ENCODE measurements at places on chromosomes 1 and 21.

DNA sequence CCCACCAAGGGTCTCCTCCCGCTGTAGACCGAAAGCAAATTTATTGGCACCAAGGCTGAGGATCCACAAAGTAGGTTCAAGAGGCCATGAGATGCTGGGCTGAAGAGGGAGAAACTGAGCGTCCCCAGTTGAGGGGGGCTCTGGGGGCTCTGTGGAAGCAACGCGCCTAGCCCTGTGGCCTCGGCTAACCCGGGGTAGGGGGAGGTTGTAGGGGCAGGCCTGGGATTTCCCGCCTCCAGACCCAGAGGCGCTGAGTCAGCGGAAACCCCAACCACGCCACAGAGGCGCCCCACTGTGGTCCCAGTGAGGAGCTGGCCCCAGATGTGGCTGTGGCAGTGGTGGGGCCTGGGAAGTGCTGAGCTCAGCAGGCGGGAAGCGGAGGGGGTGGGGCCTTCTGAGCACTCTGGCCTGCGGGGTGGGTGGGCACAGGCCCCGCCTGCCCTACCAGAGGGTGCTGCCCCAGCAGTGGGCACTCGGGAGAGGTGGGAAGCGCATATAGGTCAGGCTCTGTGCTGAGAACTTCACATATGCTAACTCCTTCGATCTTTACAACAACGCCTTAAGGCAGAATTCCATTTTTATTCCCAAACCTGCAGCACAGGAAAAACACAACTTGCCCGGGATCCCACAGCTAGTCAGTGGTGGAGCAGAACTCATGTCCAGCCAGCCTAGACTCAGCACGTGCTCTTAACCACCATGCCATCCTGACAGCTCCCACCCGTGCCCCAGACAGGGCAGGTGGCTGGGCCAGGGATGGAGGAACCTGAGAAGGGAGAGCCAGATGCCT lies 1.5 kb upstream of the COL16A1 start:
- peak; percentile 95 for DNase-seq

DNA sequence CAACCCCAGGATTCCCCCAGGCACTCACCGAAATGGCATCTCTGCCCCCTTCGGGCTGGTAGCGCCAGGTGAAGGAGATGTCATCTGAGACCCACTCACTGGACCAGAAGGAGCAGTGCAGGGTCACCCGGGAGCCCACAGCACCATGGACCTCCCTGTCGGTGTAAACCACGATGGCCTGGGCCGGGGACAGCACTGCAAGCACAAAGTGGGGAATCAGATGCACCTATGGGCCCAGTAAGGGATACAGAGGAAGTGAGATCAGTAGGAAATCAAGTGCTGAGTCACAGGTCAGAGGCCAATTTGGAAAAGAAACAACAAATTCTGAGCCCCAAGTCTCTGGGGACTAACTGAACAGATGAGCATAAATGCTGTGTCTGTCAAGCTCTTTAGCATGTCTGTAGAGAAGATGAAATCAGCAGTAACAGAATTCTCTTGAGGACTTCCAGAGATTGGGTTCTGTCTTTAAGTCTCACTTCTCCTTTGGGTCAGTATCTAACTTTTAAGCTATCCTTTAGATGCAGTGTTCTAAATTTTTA lies 2.5 kb downstream of the MPZ start:
- peak; percentile 51 for DNase-seq

DNA sequence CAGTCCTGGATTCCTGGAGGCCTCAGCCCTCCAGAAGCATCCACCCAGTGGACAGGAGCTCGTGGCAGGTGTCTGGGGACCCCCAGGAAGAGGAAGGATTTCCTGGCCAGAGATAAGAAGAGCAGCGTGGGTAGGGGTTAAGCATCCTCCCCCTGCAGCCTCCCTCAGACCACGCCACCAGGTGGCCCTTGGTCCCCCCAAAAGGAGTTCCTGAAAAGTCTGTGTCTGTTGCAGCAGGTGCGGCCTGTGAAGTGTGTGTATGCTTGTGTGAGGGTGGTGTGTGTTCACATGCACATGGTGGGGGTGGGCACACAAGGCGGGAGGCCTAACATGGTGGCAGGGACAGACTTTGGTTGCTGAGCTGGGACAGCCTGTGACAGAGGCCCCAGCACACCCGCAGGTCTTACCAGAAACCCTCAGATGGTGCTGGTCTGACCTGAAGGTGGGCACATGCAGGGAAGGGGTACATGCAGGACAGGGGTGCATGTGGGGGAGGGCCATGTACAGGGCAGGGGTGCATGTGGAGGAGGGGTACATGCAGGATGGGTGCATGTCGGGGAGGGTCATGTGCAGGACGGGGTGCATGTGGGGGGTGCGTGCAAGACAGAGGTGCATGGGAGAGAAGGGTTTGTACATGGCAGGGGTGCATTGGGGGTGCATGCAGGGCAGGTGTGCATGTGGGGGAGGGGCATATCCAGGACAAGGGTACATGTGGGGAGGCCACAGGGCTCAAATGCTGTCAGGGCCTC lies 18.2 kb upstream of the RUNX3 start:
- no peak for DNase-seq

DNA sequence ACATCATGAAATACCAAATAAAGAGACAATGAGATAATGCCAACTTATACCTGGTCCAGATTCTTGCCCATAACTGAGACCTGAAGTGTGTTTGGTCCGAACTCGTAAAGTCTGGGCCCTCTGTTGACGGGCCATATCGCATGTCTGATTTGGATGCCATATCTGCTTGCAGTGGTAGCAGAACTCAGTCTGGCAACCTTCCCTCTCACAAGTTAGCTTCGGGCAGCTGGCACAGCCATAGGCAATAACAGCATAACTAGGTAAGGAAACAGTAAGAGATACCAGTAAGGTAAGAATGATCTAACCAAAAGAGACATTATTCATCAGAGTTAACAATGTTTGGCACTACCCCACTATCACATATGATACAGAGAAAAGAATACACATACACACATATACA lies 15.1 kb downstream of the RNF19B start:
- DNase-seq, result no peak

DNA sequence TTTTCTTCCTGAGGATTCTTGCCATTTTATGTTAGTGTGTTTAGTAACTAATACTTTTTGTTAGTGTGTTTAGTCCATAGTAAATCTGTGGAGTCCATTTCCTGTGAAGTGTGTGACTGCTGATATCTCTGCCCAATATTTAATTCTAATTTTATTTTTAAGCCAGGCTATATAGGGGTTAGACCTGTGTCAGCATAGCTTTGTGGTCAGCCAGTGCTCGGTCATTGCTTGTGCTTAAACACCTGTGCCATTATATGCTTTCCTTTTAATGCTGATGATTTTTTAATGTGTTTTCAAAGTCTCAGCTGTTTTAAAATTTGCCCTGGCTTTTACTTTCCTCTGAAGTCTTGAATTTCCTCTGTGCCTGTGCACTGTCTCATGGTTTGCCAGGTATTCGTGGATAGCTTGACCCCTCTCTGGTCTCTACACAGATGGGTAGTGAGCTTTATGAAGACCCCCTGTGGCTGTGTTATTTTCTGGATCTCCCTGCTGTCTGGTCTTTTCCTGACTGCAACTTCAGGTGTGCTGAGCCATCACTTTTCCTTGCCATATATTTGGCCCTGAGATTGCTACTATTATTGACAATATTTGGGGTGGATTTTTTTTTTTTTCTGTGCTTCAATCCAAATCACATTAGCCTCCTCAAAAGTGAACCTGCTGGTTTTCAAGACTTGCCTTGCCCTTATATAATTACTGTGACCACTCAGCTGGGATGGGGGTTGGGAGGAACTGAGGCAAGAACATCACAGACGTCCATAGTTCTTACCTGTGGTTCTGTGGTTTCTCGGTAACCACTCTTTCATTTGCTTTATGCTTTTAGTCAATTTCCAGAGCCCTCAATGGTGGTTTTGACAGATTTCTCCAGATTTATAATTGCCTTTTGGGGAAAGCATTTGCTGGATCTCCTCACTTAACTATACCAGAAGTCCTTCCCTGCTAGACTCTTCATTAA lies 59.6 kb downstream of the RPS6KC1 start:
- no peak for DNase-seq

- no peak for DNase-seq
Measured at GRCh38 chr1:15579683-15580047, 5.2 kb downstream of the AGMAT start.

DNA sequence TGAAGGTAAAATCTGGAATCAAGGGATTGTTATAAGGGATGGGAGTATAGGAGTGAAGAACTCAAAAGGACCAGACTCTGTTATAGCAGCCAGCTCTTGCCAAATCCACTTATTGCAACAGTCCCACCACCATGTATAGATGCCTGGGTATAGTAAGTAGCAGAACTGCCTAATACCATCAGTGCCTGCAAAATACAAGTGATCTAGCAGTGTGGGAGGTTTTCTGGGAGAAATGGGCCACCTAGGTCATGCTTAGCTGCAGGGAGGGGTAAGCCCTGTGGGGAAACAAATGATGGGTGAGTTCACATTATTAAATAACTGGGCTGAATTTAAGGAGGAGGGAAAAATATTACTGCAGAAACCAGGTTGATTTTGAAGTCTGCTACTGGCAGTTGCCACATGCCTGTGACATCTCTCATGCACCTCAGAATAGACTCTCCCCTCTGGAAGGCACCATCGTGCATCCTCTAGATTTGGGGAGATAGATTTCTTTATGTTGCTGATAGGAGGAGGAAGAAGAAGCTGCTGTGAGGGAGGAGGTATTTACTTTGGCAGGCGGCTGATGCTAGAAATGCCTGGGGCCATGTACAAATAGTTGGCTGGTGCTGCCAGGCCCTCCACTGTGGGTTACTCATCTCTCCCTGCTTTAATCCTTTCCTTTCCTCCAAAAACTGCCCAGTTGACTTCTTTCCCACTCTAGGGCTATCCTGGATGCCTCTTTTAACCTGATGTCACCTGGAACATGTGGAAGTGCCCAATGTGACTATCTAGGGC lies 27.5 kb downstream of the HLX start:
- DNase-seq, result no peak

GRCh38 chr21:14056771-14057191 lies 154.0 kb downstream of the LIPI start:
- no peak for DNase-seq

DNA sequence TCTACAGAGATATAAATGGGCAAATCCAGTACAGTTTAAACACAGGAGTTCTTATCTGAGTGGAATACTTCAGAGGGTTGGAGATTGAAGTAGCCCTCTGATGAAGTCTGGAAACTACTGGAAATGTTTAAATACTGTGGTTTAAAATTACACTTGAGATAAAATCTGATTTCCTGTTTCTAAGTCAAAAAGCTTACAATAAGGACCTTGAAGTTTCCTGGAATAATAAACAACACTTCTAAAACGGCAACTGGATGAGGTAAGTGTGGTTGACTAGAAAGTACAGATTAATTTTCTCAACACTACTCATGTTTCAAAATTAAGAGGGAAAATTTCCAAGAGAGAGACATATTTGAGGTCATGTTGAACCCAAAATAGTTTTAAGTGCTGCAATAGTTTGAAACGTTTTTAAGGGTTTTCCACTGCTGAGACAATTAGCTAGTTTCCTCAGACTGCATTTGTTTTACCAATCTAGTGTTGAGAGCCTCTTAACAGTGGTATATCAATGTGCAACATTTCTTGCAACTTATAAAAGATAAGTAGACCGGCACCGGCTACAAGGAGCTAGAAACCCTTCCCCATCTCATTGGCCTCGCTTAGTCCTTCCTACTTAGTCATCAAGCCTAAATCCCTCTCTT lies 27.4 kb downstream of the KCNA3 start:
- DNase-seq, result no peak

DNA sequence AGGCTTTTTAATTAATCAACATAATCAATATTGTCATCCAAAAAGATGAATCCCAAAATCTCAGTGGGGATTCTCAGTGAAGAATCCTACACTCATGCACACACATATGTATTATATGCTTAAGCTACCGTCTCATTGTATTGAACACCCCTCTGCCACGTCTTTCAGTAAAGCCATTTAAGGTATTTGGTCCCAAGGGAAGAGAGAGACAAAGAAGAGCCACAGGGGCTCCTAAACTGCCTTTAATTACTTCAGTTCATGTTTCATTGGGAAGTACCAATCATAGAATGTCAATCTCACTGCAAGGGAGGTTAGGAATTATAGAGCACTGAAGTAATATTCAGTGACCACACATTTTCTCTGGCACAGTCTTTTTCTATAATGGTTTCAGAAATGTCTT lies 388.6 kb upstream of the NEGR1 start:
- DNase-seq, result no peak
